Hematopoietic multipotent progenitor cell treated with erythropoietin and hydrocortisone succinate and interleukin-3 and kit ligand, for 17 days (in vitro differentiated cells): ENCODE measurements at places on chromosomes 5 and 9.

- DNase-seq = no peak
These were observed 86.0 kb downstream of the GCNT4 start for GRCh38 chr5:74966141-74967026.

DNA sequence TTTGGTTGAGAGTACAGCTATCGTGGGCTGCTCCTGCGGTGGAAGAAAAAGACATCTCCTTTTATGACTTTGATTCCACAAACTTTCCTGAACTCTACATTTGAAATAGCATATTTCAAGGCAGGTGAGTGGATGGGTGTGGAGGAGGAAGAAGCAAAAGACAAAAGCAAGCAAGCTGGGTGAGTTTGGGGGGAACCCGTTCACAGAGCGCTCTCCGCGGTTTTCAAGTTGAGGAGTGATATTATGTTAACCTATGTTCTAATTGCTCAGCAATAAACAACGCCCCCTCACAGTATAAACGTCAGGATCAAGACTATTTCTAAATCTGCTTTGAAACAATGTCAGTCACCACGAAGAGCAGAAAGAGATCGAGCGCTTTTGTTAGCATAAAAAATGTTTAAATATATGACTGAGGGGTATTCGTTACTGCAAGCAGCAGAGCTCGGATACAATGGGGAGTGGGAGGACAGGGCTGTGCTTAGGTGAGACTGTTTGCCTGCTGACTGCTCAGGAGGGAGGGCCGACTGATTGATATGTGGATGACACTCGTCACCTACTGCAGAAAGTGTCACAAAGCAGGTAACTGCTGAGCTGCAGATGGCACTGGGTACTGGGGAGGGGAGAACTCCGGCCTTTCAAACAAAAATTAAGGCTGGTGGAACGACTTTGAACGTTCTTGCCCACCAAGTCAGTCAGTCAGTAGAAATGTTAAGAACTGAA, 236.5 kb downstream of the DRD1 start:
- DNase-seq = no peak

GRCh38 chr9:21454149-21454548, 13.9 kb downstream of the IFNA1 start:
- DNase-seq = no peak

- no peak for DNase-seq
These were observed 120.2 kb downstream of the ENTREP1 start for GRCh38 chr9:69445251-69445650.

GRCh38 chr9:80086386-80086785, 514.6 kb downstream of the TLE4 start:
- DNase-seq = no peak

DNA sequence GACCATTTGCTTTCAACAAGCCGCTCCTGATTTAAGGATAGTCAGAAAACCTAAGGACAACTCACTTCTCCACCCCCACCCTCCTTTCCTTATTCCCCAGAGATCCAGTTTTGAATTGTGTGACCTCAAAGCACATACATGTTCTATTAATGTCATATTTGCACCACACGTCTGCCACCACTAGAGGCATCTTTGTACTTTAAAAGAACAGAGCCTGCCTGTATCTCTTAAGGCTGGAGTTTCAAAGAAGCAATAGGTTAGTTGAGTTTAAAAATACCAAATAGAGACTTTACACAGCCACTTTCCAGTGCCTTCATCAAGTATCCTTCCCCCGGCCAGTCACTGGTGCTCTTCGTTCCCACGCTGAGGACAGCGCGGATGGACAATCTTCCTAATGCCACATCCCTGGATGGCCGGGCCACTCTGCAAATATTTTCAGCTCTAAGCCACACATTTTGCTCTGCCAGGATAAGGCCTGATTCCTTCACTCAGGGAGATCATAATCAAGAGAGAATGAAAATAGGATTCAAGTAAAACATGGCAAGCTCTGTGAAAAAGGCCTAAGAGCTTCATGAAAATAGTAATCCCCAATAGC, 146.3 kb downstream of the SNCAIP start:
- no peak for DNase-seq

DNA sequence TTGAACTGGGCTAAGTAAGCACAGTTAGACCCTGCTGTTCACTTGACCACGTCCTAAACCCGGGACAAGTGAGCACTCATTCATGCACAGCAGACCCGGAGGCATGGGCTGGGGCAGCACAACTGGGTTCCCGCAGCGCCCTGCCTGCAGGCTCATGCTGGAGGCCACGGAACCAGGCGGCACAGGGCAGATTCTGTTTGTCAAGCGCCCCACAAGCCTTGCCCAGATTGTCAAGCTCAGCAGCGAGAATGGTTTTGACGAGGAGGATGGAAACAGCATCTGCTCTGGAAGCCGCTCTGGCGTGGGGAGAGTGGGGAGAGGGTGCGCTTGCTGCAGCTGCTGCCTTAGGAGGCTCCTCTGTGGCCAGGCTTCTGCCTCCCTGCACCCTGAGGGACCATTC, 32.7 kb downstream of the PRRT1B start:
- DNase-seq = no peak

DNA sequence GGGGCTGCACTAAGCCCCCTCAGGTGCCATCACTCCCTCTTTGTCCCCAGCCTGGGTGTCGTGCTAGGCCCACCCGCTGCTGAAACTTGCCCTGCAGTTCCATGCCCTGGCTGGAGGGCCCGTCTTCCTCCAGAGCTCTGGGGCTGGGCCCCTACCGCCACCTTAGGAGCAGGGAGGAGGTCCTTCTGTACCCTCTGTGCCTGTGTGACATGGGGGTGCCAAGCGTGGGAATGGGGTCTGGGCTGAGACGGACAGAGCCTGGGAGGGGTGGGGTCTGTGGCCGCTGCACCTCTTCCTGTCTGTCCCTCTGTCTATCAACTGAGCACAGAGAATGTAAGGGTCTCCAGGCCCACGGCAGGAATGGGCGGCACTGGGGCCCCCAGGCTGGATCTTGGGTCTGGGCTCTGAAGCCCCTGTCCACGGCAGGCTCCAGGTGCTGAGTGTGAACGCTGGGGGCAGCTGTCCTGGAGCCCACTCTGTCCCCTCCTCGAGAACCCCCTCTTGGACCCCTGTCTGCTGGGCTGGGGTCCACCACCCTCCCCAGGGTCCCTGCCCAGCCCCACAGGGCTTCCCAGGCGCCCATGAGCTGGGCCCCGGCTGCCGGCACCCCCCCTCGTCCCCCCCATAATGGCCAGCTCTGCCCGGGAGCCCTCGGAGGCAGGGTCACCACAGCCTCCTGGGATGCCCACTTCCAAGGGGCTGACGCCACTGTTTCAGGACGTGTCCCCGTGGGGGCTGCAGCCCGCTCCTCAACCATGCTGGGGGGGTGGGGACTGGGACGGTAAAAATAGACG, 15.8 kb upstream of the NRARP start:
- DNase-seq = no peak

GRCh38 chr5:73229271-73229670, 56.3 kb downstream of the TMEM174 start:
- no peak for DNase-seq

- no peak for DNase-seq
These were observed 120.2 kb upstream of the PITX1 start for GRCh38 chr5:135154197-135154596.

DNA sequence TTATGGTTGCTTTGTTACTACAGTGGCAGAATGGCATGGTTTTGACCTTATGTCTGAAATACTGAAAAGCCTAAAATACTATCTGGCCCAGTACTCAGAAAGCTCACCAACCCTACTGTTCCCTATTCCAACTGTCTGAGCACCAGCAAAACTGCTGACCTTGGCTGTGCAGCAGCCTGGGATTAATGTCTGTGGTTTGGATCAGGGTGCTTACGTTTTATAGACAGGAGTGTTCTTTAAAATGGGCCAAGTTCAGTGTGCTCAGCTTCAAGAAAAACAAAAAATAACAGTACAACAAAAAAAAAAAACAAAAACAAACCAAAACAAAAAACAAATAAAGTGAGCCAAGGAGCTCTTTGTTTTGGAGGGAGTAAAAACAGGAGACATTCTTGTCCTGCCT, 36.4 kb downstream of the SLC28A3 start:
- no peak for DNase-seq
